Cerebellar nuclear complex (tissue), 1 donor: ENCODE measurements at places on chromosomes 7 and 10.

DNA sequence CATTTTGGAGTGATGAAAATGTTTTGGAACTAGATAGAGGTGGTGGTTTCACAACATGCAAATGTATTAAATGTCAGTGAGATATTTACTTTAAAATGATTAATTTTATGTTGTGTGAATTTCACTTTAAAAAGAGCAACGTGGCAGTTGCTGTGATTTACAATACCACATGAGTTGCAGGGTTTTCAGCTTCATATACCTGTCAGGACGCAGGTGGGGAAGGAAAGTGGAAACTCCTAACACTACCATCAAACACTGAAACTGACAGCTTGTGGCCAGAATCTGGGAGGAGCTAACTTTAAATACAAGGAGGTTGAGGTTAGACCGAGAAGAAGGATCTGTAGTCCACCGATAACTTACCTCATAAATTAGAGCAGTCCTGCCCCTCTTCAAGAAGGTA is 168.9 kb upstream of the TMEM72 start:
- DNase-seq, result no peak

DNA sequence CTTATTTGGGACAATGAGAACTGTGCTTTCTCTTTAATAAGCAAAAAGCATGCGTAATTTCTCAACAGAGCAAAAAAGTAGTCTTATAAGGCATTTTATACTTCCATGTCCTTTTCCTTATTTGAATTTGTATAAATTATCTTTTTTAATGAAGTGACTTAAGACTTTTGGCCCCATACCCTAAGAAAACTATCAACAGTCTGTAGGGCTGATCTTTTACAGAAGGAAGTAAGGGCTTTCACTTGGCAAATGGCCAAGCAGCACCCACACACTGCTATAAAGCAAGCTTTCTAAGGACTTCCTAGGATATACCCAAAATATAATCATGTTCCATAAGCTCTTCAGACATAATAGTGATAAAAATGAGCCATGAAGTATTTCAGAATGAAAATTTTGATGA is 3.4 kb downstream of the CRPPA start:
- DNase-seq, result no peak

DNA sequence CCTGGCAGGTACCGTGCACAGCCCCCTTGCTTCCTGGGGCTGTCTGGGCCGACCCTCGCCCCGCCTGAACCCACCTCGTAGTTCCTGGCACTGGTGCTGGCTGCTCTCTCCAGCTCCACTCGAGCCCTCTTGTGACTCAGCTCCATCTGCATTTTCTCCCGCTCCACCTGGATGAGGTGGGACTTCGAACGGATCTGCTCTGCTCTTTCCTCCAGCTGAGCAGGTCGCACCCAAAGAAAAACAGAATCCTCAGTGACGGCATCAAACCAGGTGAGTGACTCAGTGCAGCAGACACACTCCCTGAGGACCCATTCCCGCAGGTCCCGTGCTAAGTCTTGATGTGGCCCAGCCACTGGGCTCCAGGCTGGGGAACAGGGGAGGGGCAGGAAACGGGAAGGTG is 7.4 kb downstream of the MAD1L1 start:
- no peak for DNase-seq

DNA sequence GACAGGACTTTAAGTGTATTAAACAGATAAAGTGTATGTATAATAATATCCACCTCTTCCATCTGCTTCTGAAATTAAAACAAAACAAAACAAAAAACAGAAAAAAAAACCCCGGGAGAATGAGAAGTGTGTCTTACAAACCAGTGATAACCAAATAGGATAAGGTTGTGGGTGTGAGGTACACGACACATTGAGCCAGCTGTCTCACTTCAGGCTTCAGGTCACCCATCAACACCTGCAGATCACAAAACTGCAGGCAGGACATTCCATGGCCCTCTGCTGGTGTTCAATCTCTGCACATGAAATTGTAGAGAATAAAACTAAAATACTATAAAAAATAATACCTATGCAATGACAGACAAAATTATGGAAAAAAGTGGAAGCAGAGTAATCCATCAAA is 339.9 kb downstream of the SFMBT2 start:
- no peak for DNase-seq

DNA sequence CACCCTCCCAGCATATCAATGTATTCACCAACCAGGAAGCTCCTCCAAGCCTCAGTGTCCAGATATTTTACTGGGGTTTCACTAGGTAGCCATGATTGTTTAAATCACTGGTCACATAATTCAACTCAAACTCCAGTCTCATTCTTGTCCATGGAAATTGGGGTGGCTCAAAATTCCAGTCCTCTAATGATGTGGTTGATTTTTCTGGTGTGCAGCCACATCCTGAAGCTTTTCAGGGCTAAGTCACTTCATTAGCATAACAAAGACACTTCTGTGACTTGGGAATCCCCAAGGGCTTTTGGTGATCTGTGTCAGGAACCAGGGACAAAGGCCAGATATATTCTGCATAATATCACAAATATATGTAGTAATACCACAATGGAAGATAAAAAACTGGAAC is 786.9 kb upstream of the IGFBP3 start:
- no peak for DNase-seq

GRCh38 chr10:5744849-5745248 is 60.2 kb downstream of the TASOR2 start:
- DNase-seq, result no peak

DNA sequence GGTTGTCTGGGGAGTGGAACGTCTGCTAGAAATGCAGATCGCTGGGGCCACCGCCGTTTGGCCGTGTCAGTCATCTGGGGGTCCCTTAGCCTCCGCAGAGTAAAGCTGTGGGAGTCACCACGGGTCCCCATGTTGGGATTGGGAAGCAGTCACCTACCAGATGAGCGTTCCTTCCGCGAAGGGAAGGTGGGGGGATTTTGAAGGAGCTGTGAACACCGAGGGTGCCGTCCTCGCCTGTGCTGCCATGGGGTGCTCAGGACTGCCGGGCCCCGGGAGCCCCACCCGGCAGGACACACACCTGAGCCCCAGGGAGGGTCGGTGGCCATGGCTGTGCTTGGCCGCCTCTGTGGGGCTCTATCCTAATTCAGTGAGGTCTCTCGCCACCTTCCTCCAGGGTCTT is 46.2 kb upstream of the AP5Z1 start:
- DNase-seq, result no peak

DNA sequence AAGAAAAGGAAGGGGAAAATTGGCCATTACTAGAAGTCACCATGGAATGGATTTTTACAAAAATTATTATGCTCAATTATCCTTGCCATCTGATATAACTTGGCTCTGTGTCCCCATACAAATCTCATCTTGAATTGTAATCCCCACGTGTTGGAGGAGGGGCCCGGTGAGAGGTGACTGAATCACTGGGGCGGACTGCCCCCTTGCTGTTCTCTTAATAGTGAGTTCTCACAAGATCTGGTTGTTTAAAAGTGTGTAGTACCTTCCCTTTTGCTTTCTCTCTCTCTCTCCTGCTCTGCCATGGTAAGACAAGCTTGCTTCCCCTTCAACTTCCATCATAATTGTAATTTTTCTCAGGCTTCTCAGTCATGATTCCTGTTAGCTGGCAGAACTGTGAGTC is 1023.6 kb downstream of the XPNPEP1 start:
- no peak for DNase-seq

DNA sequence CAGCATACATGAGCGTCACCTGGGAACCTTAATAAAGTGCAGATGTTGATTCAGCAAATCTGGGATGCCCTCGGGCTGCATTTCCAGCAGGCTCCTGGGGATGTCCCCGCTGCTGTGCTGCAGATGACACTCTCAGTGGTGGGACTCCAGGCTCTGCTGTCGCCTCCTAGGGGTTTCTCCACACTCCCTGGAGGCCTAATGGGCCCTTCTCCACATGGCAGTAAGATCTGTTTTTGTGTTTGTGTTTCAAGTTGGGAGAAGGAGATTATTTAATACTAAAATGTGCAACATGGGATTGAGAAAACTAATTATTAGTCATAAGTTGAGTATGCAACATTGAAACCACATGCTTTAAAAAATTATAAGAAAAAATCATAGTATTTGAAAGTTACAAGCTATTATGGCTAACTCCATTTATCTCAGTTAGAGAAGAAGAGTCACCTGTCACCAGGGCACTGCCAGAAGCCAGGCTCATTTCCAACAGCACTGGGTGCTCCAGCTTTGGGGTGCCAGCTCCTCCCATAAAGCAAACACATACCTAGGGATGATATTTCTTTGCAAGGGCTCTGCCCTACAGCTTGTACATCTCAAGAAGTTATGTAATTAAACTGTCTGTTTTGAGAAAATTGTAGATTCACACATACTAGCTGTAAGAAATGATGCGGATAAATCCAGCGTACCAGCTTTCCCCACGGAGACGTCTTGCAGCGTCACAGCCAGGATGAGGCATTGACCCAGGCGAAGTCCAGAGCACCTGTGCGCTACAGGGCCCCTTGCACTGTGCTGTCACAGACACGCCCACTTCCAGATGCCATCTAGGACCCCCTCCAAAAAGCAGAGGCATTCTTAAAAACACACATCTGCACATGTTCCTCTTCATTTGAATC is 106.4 kb downstream of the EGFR start:
- DNase-seq, result no peak

DNA sequence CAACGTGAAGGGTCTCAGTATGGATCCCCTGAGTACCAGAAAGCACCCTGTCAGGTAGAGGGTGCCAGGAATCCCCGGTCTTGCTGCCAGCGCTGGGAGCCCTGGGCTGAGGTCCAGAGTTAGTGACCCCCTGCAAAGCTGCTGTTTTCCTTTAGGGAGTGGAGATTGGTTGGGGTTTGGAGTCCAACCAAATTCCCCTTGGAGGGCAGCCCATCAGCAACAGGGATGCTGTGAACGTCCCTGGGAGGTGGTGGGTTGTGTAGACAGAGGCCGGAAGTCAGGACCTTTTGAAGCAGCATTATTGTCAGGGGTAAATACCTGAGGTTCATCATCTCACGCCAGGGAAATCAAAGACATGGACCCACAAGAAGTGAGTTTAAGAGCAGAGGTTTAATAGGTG is 104.2 kb downstream of the COL26A1 start:
- no peak for DNase-seq

- DNase-seq, result no peak
Observed at GRCh38 chr10:28796606-28797512, 119.5 kb downstream of the BAMBI start.
